ENCODE measurements at places on chromosomes 2 and 18.

DNA sequence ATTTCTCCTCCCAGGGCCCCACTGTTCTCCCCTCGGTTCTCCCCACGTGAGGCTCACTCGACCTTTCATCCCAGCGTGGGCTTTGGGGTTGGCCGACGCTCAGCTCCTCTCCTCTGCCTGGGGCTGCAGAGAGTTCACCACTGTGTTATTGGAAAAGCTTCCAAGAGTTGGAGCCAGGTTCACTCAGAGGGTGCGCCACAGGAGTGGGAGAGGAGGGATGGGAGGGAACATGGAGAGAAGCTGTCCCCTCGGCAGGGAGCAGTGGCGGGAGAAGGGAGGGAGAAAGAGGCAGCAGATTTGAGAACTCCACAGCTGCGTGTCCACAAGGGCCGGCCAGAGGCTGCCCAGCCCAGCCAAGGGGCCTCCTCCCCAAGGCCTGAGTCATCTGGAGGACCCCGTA is 197.1 kb upstream of the SMAD2 start:
- no peak for DNase-seq

- no peak for DNase-seq
Measured at GRCh38 chr2:151782378-151783132, 45.7 kb downstream of the ARL5A start.

DNA sequence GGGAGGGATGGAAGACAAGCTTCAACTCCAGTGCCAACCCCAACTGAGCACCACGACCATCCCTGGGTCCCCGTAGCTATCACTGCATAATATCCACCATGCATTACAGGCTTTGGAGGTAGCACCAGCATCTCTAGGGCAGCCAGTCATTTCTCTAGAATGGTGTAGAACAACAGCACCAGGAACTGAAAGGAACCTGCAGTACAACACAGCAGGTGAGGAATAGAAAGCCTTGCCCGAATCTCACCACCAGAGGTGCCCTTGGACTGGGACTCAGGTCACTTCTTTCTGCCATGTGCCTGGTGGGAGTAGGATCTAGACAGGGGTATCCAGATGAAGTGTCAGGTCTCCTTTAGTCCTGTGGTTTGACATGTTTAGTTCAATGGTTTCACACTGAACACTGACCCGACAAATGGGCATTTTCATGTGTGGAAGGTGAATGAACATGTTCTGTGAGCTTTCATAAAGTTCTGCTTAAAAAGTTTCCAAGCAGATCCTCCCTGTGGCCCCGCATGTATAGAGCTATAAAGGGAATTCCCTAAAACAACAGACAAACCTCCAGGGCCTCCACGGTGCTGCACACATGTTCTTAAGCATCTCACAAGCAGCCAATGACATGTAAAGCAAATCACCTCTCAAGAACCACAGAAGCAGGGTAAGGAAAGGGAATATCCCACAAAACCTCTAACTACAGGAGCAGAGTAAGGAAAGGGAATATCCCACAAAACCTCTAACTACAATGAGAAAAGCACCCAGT is 208.3 kb downstream of the AFF3 start:
- DNase-seq, result no peak

DNA sequence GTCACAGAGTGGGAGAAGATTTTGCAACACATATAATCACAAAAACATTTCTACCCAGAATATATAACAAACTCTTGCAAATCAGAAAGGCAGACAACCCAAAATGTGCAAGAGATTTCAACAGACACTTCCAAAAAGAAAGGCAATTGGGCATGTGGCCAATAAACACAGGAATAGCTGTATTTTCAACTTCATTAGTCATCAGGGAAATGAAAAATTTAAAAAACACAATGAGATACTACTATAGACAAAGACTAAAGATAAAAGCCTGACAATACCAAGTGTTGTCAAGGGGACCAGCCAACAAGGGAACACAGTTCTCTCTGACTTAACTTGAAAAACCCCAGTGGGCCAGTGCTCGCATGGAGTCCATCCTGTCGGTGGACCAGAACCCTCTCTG is 40.5 kb downstream of the MTHFD2 start:
- DNase-seq, result no peak

GRCh38 chr18:52183107-52183506 is 156.9 kb upstream of the DCC start:
- no peak for DNase-seq

GRCh38 chr18:37006742-37007141 is 177.8 kb downstream of the KIAA1328 start:
- DNase-seq, result no peak

GRCh38 chr18:12043811-12044210 is 49.8 kb upstream of the ANKRD62 start:
- DNase-seq, result no peak

DNA sequence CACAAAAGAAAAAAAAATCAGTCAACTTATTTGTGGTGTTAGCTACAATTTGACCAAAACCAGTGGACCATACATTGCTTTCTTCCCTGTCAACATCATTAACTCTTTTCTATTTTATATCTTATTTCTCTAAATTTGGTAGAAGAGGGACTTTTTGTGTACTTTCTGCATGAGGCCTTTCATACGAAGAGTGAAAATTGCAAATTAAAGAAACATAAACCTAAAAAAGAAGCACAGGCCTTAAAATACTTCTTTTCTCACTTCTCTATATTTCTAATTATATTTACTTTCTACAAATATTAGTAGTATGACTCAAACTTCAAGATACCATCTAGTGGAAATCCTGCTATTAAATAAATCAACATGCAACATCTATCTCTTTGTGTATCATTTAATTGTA is 1073.4 kb upstream of the ZEB2 start:
- DNase-seq, result no peak

- no peak for DNase-seq
Measured at GRCh38 chr2:217273162-217273561, 413.3 kb upstream of the TNP1 start.

GRCh38 chr2:9297156-9297555 is 90.5 kb downstream of the ASAP2 start:
- DNase-seq, result no peak

GRCh38 chr2:127769587-127769986 is 41.4 kb downstream of the WDR33 start:
- no peak for DNase-seq

GRCh38 chr2:143085125-143085784 is 44.0 kb upstream of the ARHGAP15 start:
- DNase-seq, result no peak

DNA sequence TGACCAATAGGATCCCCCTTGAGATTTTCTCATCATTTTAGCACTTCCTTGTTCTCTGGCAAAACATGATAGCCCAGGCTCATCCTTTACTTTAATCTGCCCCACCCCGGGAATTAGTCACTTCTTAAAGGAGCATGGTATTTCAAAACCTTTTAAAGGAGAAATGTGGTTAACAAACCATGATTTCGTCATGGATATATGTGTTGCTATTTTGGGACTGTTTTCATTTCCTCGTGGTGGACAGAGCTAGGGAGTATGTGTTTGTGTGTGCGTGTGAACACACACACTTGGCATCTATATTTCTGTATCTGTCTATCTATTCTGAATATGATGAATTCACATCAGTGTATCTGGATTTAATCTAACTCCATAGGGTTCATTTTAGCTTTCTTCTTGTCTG is 128.1 kb downstream of the BIRC6 start:
- no peak for DNase-seq

GRCh38 chr2:43102366-43103092 is 123.9 kb downstream of the ZFP36L2 start:
- peak; percentile 40 for DNase-seq

- no peak for DNase-seq
Measured at GRCh38 chr2:151914989-151915628, 86.9 kb upstream of the ARL5A start.

GRCh38 chr2:57370882-57371585 is 675.6 kb upstream of the VRK2 start:
- DNase-seq, result no peak

DNA sequence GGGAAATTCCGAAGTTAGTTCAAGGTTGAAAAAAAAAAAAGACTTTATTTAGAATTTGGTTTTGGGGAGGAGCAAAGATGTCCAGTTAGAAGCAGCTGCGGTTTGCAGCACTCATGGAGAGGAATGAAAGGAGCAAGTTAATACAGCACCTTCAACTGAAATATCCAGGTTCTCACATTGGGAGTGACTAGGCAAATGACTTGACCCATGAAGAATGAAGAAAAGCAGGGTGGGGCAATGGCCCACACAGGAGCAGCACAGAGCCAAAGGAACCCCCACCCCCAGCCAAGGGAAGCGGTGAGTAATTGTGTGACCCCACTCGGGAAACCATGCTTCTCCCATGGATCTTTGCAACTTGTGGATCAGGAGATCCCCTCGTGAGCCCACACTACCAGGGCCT is 32.8 kb downstream of the ZNF892 start:
- no peak for DNase-seq

GRCh38 chr2:43708891-43709290 is 32.7 kb upstream of the C1GALT1C1L start:
- DNase-seq, result no peak

DNA sequence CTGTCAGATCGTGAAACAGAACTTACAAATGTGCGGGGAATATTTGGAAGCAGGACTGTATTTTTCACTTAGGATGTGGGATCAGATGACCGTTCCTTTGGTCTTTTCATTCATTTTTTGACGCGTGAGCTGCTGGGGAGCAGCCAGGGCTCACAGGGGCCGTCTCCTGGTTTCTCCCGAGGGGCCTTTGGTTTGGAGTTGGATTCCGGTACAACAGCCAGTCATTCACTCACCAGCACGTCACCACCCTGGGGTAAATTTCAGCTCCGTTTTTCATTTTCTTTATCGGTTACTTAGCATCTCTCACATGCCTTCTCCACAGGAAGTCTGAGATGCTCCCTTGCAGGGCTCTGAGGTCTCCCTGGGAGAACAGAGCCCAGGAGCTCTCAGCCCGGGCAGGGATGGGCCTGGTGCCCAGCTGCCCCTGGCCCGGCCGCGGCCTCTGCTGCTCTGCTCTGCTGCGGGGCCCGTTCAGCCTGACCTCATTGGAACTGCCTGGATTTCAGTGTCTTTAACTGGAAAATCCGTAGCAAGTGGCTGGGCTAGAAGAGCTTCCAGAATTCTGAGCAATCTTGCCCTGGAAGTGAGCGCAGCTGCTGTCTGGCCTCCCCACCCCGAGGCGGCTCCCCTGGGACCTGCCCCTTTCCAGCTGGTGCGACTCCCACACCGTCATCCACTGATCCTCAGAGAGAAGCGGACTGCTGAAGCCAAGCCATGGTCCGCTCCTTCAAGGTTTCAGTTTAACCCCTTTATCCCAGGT is 335.6 kb downstream of the EIPR1 start:
- no peak for DNase-seq

DNA sequence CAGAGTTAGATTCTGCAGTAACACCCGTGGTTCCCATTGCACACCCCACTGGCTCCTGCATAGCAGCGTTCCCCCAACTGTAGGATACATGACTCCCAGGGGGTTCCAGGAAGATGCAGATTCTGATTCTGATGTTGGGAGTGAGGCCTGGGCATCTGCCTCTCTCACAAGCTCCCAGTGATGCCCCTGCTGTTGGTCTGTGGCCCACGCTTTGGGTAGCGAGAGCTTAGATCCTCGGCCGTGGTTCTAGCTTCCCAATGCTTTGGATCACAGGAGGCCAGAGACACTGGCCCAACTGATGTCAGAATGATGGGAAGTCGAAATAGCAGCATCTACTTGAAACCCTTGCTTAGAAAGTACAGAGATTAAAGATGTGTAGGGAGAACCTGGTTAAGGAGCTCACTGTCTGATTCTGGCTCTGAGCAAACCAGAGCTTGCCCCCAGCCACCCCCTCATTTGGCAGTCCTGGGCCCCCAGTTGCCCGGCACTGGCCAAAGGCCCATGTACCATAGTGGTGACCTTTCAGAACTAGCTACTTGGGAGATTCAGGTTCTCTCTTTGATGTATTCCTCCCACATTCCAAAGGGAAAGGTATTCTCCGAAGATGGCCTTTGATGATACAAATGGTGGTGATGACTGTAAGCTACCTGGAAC is 197.5 kb downstream of the FAM210A start:
- no peak for DNase-seq

DNA sequence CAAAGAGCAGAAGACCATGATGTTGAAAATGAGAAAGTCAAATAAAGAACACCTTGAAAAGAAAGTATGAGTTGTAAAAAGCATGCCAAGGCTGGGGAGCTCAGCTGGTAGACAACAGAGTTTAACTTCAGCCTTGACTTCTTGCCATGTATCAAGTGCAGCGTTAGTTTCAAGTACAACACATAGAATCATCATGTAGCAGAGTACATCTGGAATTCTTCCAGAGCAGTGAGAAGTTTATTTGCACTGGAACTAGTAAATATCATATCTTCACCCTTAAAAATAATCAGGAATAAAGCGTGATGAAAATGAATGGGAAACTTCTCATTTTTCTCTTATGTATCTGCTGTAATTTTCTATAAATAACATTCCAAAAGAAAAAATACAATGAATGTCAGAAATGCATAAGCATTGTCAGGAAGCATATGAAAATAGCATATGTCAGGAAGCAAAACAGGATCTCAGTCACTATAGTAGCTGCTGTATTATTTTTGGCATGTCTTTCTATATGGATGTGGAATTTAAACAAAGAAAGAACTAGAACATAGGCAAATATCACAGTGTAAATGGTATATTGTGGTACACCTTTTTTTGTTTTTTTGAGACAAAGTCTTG is 10.1 kb upstream of the SULT1C4 start:
- DNase-seq, result no peak

- DNase-seq, result no peak
Measured at GRCh38 chr2:166230024-166230723, 102.4 kb upstream of the SCN1A start.

GRCh38 chr18:46340716-46341115 is 236.5 kb downstream of the HAUS1 start:
- no peak for DNase-seq

- DNase-seq, result no peak
Measured at GRCh38 chr2:4780679-4781078, 911.5 kb upstream of the SOX11 start.

DNA sequence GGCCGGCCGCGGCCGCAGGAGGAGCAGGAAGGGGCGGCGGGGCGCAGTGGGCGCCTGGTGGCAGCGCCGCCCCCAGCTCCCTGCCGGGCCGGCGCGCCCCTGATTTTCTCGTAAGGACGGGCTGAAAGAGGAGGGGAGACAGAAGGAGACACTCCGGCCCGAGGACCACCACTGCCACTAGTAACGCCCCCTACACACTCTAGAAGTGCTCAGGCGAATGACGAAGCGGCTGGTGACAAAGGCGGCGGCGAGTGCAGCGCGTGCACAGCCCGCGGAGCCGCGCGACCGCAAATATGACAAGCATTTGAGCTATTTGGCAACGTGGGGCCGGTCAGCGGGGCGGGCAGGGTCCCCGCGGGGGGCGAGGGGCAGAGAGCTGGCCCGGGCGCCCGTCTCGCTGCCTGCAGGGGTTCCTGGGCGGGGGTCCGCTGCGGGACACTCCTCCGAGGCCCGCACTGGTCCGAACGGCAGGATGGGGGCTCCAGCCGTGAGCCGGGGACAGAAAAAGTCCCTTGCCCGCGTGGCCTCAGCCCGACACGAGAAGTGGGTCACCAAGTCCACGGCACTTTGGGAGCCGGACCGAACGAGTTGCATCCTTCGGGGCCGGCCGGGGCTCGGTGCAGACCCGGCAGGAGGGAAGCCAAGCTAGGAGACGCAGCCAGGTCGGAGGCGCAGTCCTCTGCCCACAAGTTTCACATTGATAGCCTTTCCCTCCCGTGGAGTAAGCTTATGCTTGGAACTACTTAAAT is 524 bp upstream of the SERTAD2 start:
- no peak for DNase-seq

Measured in C1 segment of cervical spinal cord (tissue), 14 donors.